SHP77 (cell line): ENCODE measurements at places on chromosomes 12 and 14.

DNA sequence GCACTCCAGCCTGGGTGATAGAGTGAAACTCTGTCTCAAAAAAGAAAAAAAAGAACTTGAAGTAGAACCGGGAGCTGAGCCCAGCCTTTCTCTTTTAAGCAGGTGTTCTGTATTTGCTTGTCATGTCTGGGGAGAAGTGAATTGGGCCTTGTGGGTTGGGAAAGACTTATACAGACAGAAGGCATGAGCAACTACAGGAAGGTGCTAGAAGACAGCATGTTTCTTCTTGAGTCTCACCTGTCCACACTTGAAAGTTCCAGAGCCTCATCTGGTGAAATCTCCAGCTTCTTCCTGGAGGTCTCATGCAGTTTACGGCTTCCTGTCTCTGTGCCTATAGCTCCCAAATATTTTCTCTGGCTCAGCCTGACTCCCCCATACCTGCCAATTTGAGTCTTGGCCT, 2.5 kb downstream of the PGAM5 start:
- no peak for DNase-seq

DNA sequence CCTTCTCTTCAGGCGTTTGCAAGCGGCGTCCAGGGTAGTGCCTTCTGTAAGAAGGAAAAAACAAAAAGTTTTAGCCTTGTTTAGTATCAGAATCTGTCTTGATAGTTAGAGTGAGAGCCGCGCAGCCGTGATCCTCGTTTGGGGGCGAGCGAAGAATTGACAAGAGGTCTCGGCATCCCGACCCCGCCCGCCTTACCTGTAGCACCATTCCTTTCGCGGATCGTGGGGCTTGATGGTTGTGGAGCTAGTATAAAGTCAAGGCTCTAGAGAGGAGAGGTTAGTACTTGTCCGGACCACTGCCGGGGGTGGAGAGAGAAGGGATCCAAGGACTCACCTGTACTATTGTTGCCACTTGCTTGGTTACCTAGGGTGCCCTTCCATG, 494 bp downstream of the TMTC3 start:
- DNase-seq = no peak

GRCh38 chr12:79614730-79615129, 76.0 kb downstream of the PAWR start:
- no peak for DNase-seq

DNA sequence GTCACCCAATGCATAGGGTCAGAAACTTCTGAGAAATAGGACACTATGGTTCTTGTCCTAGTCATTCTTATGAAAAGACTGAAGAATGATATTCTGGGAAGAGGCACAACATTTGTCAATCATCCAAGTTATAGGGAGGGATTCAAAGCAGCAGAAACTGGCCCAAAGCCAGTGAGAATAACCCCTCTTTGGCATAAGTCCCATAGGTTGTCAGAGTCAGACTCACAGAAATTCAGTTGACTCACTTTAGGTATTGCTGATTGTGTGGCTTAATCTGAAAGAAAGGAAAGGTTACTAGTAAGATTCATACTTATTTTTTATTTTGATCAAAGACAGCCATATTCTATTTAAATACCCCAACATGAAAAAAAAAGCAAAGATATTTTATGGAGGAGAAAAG, 151.0 kb downstream of the SRGAP1 start:
- DNase-seq = no peak

GRCh38 chr12:47504775-47505446, 200.9 kb downstream of the RPAP3 start:
- no peak for DNase-seq

DNA sequence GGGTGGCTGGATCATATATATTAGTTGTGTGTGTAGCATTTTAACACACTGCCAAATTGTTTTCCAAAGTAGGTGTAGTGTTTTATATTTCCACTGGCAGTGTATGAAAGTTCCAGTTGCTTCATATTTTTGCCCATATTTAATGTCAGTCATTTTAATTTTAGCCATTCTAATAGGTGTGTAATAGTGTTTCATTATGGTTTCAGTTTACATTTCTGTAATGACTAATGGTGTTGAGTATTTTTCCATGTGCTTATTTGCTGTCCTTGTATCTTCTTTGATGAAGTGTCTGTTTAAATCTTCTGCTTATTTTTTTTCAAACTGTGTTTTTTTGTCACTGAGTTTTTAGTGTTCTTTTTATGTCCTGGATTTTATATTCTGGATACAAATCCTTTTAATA, 8.7 kb downstream of the TBC1D15 start:
- DNase-seq = no peak

DNA sequence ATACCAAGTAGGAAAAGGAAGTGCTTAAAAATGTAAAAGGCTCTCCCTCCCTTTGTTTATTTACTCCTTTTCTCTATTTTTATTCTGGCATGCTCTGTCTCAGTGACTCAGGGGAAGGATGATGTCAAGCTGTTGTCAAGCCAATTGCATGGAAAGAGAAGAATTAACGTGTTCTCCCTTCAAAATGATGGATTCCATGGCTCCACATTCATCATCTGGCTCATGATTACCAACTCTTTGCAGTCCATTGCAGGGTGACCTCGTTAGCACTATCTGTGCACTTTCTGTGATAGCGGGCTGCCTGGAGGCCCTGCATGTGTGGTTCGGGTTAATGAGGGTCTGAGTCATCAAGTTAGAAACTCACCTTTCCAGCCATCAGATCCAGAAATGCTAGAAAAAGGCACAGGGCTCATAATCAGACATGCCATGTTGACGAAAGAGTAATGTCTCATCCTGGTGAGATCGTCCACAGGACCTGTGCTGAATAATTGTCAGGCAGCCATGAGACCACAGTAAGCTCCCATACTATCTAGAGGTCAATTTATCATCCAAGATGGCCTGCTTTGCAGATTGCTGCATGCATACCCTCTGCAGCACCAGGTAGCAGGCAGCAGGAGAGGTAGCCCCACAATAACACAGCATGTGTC, 79.2 kb upstream of the BTG1 start:
- DNase-seq = no peak

GRCh38 chr14:100709289-100710284, 17.1 kb upstream of the DLK1 start:
- peak; percentile 57 for DNase-seq

DNA sequence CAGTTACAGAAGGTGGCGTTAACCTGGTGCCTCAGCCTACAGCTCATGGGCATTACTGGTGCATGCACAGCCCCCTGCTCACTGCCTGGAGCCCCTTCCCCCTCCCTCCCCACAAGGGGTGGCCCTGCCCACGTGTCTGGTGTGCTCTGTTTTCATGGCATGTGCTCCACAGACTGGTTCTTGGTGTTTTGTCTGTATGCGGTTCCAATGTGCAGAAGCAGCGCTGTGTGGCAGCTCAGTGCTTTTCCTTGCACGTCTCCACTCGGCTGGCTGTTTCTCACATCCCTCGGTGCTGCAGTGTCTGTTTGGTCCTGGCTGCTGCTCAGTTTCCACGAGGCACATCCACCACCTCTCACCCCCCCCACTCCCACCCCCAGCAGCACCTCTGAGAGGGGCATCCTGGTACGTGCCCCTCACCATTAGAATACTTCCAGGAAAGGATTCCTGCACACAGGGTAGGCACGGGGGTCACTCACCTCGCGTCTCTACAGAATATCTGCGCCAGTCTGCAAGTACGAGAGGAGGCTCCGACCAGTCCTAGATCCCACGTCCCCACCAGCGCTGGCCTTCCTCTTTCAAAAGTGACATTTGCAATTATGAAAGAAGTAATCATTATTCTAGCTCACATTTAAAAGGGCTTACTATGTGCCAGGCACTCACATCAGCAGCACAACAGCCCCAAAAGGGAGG, 27.1 kb downstream of the DIO3 start:
- no peak for DNase-seq

DNA sequence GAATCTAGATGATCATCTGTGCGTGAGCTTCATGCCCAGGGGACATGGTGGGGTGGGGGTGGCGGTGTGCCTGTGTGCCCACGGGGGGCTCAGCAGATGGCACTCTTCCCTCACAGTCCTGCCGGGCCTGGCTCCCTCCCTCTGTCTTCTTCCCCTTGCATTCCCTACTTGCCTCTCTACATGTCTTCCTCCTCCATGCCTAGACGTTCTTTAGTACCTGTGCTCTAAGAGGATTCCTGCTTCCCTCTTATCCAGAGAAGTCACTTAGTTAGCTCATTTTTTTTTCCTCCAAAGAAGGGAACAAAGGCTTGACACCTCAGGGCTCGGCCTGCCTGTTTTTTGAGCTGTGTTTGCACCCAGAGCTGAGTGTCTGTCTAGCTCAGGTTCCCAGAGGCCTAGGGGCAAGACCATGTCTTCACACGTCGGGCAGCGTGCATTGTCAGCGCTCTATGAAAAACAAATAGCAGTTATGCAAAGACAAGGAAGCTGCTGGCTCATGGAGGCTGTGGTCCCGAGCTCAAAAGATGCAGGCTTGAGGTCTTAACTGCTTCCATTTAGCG, 48.8 kb downstream of the NINJ2 start:
- DNase-seq = no peak

DNA sequence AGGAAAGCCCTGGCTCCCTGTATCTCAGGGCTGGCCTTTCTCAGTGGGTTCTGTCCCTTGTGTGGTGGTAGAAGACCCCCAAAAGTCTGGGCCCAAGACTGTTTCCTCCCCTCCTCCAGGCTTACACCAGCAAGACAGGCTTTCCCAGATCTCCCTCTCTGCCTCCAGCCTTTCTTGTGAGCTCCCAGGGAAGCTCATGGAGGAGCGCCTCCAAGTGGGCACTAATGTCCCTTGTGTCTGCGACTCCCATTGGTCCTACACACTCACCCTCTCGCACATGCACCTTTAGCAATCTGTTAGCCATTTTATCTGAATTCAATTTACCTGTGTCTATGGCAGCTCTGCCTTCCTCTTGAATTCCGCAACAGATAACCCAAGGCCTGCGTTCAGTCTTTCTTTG, 251.1 kb upstream of the CAND1 start:
- no peak for DNase-seq

- DNase-seq = peak; percentile 21
These were observed 851 bp downstream of the HSP90B1 start for GRCh38 chr12:103930787-103931735.

- DNase-seq = peak; percentile 39
These were observed 132.6 kb upstream of the PLEKHG7 start for GRCh38 chr12:92570056-92570753.

DNA sequence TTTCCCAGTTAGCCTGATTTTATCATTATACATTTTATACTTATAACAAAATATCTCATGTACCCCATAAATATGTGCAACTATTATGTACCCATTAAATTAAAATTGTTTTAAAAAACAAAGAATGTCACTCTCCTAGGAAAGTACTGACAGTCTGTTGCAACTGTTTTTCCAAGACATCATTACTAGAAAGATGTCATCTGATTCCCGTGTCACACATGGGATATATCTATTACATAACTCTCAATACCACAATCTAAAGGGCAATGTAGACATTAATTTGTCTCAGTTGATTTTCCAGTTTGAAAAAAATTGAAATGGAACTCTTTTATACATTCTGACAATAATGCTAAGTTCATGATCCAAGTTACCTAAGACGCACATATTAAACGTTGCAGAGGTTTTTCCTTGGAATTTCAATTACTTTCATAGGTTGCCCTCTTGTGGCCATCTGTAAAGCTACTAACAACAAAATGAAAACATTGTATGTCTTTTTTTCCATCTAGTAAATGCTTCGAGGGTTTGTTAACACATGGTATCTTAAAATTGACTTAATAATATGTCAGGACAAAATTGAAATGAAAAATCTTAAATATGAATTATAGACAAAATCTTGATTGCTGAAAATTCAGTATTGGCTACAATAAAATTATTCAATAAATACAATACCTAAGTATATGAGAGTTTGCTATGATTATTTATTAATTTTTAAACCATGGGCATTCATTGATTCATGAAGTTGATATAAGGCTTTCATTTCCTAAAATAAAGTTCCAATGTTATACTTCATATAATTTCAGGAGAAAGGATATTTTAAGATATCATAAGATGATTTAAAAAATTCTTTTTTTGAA, 131.6 kb downstream of the PPFIA2 start:
- DNase-seq = peak; percentile 54

- DNase-seq = no peak
These were observed 75.6 kb downstream of the NTF3 start for GRCh38 chr12:5507401-5507935.

- DNase-seq = no peak
These were observed 7.0 kb downstream of the MLF2 start for GRCh38 chr12:6745741-6746525.

DNA sequence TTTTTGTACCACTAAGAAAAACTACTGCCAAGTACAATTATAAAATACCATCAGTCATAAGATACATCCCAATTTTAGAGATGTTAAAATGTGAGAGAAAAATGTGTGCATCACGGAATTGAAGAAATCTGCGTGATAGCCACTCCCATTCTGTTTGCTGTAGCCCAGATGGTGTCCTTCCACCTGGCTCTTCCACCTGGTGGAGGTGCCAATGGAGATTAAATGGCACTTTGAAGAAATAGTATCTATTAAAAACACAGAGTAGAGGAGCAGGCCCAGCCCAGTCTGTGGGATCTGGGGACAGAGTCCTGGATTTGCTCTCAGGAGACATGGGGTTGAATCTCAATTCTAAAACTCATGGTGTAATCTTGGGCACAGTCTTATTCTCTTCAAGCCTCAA, 35.5 kb downstream of the TSPAN11 start:
- no peak for DNase-seq

DNA sequence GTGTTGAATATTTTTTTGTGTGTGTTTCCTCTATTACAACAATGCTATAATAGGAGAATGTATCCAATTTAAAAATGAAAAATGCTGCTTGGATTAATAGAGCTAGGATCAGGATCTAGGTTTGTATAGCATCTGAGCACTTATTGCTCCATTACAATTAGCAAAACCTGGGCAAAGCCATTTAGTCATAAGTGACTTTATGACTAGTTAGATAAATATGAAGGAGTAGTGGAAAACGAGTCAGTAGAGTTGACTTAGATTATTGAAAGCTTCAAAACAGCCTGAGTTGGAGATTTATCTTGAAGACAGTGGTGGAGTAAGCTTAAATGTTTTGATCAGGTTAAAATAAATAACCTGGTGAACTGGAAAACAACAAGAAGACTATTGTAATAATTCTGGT, 2.8 kb downstream of the MED21 start:
- no peak for DNase-seq

DNA sequence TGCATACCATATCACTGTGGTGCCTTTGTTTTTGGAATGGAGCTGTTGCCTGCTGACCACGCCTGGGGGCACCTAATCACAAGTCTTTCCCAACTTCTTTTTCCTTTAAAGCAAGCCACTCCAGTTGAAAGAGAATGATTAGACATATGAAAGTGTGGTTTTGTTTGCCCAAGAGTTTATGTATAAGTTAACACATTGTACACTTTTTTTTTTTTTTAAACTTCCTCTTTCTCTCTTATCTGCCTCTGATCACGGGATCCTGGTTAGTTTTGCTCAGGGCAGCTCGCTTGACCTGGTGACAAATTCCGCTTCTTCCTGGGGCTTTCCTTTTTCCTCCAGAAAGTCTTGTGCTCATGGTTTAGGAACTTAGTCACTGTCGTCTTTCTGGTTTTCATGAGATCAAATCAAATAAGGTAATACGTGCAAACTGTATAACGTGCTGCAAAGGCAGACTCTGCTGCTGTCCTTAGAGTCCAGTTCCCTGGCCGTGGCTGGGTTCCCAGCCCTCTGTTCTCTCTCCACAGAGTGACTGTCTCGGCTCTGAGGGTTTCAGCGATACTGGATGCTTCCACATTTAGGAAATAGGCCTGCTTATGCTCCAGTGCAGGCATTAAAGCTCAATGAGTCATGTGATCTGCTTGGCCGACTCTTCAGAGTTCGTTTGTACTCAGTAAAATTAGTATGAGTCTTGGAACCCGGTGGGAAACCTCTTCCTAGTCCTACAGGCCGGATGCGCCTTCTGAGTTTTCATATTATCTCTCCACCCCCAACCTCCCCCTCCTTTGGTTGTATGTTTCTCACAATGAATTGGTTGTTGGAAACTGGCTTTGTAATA, 15.2 kb downstream of the RASSF3 start:
- DNase-seq = no peak

GRCh38 chr12:45431126-45431525, 215.2 kb downstream of the ANO6 start:
- DNase-seq = no peak
